Spleen (tissue), 13 donors: ENCODE measurements at places on chromosomes 7 and 10. TPM values are rescaled to one million over a fixed set of nuclear protein-coding genes. Genes with fewer than 3 reads are reported as not detected.

- no peak for DNase-seq
These were observed 992 bp upstream of the SLC39A12 start for GRCh38 chr10:17950726-17951125.

GRCh38 chr10:105774351-105774750, 1133.3 kb downstream of the SORCS3 start:
- no peak for DNase-seq

- no peak for DNase-seq
These were observed 8.3 kb downstream of the ABCA13 start for GRCh38 chr7:48179496-48180030.

GRCh38 chr7:111933609-111934008, 272.6 kb downstream of the DOCK4 start:
- no peak for DNase-seq

COBL gene
- 0.35 TPM for polyA plus RNA-seq

LIPM gene
- not detected for polyA plus RNA-seq

- DNase-seq = no peak
These were observed 31.0 kb upstream of the ADGRA1 start for GRCh38 chr10:133056651-133057178.
